GM19239 (cell line): ENCODE measurements at places on chromosomes 13 and 19.

DNA sequence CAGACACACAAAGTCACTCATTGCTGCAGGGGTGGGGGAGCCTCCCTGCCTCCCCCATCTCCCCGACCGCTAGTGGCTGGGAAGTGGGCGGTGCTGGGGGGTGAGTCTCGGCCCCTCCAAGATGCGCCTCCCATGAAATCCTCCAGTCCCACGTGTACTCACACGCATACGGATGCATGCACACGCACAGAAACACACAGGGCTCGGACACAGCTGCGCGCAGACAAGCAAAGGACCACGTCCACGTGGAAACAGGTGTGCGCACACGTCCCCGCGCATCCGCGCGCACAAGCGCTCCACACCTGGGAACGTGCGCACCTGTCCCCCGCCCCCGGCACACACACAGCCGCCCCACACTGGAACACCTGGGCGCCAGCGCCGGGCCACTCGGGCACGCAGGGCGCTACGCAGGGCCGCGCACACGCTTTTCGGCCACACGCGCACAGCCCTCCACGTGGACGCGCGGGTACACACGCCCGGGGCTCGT is 687 bp downstream of the MATK start:
- no peak for DNase-seq

GRCh38 chr13:47680748-47681147 is 320.3 kb downstream of the SUCLA2 start:
- no peak for DNase-seq

- DNase-seq: no peak
Measured at GRCh38 chr19:48174445-48175030, 4.1 kb downstream of the ZSWIM9 start.

GRCh38 chr19:7811989-7812388 is 18.0 kb upstream of the EVI5L start:
- no peak for DNase-seq

DNA sequence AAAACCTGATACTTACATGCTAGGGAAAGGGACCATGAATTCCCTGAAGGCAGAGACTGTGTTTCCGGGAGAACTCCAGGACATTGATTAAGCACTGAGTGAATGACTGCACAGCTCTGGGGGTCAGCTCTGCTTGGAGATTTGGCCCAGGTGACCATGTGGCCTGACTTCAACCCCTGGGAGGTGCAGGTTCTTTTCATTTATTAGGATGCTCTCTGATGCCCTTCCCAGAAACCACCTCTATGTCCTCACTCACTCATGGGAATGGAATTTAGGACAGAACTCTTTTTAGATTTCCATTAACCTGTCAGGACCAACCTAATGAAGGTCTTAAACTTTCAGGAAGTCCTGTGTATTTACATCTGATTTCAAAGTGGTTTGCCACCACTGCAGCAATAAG is 393.3 kb upstream of the ARGLU1 start:
- no peak for DNase-seq

- no peak for DNase-seq
Measured at GRCh38 chr19:35445826-35446593, 2.0 kb upstream of the FFAR2 start.

DNA sequence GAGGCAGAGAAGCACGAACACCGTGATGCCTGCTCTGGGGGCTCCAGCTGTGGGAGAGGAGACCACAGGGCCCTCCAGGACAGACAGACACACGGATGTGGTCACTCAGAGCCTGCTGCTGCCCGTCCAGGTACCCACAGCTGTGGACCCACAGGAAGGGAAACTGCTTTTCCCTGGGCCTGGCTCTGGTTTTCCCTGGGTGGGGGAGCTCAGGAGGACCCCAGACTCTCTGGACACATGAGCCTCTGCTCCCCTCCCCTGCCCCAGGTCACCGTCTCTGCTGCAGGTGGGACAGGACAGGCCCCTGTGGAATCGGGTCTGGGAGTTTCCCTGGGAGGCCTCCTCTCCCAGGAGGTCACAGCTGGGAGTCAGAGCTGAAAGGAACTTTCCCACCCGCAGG is 7.3 kb downstream of the LILRA4 start:
- DNase-seq: no peak

DNA sequence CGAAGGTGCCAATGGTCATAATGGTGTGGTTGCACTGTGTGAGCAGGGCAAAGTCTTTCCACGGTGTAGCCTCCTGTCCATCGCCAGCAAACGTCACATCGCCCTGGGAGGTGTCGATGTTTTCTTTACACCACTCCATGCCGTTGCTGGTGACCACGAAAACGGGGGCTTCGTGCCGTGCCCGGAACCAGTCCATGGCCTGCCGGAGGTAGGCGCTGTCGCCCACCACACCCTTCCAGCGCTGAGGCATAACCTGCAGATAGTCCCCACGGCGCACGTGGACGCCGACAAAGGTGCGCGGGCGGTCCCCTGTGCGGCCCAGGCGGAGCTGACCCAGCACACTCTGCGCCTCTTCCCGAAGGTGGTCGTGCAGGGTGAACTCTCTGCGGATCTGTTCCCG is 2.1 kb downstream of the FUT1 start:
- no peak for DNase-seq

GRCh38 chr13:106691341-106691740 is 123.4 kb upstream of the ARGLU1 start:
- DNase-seq: no peak

DNA sequence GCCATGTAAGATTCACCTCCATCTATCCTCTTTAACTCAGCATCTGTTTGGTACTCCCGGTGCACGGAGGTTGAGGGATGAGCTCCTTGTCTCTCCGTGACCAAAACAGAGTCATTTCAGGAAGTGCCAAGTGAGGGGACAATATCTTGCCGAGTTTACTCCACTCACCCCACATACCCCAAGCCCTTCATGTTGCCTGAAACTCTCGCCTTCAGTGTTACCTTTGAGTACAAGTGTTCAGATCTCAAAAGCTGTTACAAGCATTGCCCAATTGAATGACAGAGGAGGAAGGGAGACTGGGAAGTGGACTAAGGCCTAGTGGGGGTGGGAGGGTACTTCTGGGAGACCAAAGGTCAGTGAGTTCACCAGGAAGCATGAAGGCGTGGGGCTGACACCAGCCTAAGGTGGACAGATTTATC is 6.0 kb upstream of the SIGLEC12 start:
- no peak for DNase-seq

GRCh38 chr19:44341794-44342193 is 14.7 kb downstream of the ZNF112 start:
- DNase-seq: no peak

GRCh38 chr19:7908742-7909461 is 5.2 kb downstream of the MAP2K7 start:
- no peak for DNase-seq

GRCh38 chr19:5534787-5535586 is 32.8 kb downstream of the TINCR start:
- no peak for DNase-seq

DNA sequence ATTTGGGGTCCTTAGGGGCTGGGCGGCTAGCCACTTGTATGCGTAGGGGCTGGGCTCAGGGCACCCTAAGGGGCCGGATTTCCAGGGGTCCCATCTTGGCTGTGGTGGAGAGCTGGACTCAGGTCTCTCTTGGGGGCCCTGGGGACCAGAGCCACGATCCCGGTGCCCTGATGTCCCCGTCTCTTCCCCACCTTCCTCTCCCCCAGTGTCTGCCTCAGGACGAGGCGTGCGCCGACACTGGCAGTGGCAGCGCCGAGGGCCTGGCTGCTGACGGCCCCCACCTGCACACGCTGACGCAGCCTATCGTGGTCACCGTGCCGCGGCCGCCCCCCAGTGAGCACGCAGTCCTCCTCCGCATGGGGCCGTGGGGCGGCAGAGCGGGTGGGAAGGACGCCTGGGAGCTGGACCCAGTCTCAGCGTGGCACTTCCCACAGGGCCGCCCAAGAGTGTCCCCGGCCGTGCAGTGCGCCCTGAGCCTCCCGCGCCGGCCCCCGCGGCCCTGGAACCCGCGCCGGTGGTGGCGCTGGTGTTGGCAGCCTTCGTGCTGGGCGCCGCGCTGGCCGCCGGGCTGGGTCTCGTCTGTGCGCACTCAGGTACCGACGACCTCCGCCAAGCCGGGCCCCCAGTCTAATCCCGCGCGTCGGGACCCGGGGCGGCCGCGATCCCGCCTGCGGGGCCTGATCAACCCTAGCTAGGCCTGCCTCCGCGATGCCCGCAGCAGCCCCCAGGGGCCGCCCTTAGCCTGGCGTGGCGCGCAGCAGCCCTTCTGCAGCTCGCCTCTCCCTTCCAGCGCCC is 2.7 kb upstream of the SNAPC2 start:
- peak; percentile 78 for DNase-seq

GRCh38 chr19:38739440-38740256 is 4.6 kb downstream of the CAPN12 start:
- no peak for DNase-seq

DNA sequence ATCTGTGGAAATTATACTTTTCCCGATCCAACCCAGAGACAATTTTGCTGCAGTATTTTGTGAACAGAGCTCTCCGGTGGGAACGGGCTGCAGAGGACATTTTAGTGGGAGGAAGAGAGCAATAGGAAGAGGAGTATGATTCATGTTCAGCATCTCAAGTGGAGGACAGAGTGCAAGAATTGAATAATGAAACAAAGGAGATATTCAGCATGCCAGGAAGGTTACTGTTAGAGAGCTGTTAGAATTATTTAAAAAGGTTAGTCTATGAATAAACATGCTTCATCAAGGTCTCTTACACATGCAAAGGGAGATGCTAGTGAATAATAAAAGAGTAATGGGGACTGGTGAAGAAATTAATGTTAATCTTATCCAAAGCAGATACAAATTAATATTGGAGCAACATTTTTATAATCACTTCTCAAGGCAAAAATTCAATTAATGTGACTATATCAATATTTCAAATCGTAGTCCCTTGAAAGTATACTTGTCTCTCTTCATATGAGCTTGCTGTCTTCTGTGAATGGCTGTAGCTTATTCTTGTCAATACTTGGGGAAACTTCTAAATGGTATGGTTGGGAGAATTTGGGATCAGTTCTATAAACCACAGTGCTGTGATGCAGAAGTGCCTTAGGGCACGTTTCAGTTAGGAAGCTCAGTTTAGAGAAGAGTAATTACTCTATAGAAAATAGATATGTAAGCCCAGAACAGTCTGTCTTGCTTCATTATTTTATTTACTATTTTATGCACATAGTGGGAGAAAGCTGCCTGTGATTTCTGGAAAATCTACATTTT is 1165.8 kb downstream of the OLFM4 start:
- no peak for DNase-seq

DNA sequence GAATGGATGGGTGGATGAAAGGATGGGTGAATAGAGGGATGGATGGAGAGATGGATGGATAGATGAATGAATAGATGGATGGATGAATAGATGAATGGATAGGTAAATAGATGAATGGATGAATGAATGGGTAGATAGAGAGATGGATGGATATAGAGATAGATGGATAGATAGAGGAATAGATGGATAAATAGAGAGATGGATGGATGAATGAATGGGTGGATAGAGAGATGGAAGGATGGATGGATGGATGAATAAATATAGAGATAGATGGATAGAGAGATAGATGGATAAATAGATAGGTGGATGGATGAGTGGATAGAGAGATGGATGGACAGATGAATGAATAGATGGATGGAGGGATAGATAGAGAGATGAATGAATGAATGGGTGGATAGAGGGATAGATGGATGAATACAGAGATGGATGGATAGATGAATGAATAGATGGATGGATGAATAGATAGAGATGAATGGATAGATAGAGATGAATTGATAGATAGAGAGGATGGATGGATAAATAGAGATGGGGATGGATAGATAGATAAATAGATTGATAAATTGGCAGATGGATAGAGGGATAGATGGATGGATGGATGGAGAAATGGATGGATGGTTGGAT is 106.7 kb upstream of the SOX1 start:
- no peak for DNase-seq

DNA sequence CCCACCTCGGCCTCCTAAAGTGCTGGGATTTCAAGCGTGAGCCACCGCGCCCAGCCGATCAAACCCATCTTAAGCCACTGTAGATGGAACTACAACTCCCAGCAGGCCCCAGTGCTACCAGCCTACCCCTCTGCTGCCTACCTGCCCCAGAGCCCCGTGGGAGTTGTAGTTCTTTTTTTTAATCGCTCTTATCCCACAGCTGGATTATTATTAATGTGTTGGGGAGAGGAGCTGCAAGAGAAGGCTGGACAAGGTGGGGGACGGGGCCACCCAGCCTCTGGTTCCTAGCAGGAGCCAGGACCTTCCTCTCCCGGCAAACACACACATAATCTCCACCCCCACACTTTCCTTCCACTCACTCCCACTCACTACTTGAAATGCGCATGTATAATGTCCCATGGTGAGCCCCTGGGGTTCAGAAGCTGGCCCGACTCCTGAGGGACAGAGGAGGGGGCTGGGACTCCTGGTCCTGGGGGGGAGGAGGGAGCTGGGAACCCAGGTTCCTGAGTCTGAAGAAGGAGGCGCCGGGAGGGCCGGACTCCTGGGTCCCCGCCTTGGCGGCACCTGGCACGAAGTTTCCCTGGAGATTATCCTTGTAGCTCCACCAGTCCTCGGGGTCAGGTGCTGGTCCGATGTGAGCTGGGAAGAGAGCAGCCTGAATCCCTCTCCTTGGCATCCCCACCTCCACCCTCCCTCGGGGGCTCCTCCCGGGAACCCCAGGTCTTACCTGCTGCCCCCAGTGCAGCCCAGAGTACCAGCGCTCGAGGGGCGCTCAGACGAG is 958 bp downstream of the CA11 start:
- DNase-seq: no peak

DNA sequence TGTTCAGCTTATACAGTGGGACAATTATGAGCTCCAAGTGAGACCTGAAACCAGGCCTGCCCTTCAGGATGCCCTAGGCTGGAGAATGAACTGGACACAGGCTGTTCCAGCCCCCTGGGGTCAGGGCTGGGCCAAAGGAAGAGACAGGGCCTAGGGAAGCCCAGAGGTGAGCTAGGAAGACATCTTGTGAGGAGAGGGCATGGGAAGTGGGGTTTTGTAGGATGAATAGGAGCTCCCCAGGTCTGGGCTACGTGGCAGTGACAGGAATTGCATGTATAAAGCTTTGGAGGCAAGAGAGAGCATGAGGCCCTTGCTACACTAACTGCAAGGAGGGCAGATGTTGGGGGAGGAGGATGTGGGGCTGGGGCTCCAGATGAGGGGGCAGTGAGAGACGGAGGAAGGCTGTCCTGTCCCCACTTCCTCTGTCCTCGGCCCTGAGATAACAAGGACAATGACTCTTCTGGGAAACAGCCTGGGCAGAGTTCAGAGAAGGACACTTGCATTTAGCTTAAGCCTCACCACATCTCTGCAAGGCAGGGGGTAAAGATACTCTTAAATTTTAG is 1.5 kb upstream of the TBXA2R start:
- no peak for DNase-seq
